ENCODE measurements at places on chromosomes 2 and 18. TPM values are rescaled to one million over a fixed set of nuclear protein-coding genes. Genes with fewer than 3 reads are reported as not detected.

The MARCHF4 gene
- polyA plus RNA-seq: 0.07 TPM

The SERPINB4 gene
- polyA plus RNA-seq: 48.3 TPM

The CCDC141 gene
- 0.84 TPM for polyA plus RNA-seq

The RAB31 gene
- 17.8 TPM for polyA plus RNA-seq

The CD8B2 gene
- polyA plus RNA-seq: 6.3 TPM

The COMMD1 gene
- polyA plus RNA-seq: 45.1 TPM

The C2orf78 gene
- 0.02 TPM for polyA plus RNA-seq

The SERTAD2 gene
- 37.6 TPM for polyA plus RNA-seq

The PLGLB2 gene
- 5.6 TPM for polyA plus RNA-seq

The IL1B gene
- polyA plus RNA-seq: 13.8 TPM

The LRPPRC gene
- polyA plus RNA-seq: 34.8 TPM

The WNT6 gene
- polyA plus RNA-seq: 0.34 TPM

The HOXD1 gene
- polyA plus RNA-seq: 0.52 TPM

The NEUROD1 gene
- 0.46 TPM for polyA plus RNA-seq

The UGT1A8 gene
- 2.6 TPM for polyA plus RNA-seq

The CAPN14 gene
- 0.62 TPM for polyA plus RNA-seq

The KLHL41 gene
- 4.7 TPM for polyA plus RNA-seq

The CNGA3 gene
- 0.05 TPM for polyA plus RNA-seq

The MTIF2 gene
- polyA plus RNA-seq: 29.2 TPM

The SDC1 gene
- polyA plus RNA-seq: 18.9 TPM

The LCT gene
- polyA plus RNA-seq: 0.09 TPM

The TNS1 gene
- 21.3 TPM for polyA plus RNA-seq

The KCNJ3 gene
- polyA plus RNA-seq: 0.21 TPM

The FOXI3 gene
- polyA plus RNA-seq: 0.14 TPM

The GPD2 gene
- 6.5 TPM for polyA plus RNA-seq

The RIT2 gene
- polyA plus RNA-seq: 0.16 TPM

The SERPINB10 gene
- 2.5 TPM for polyA plus RNA-seq

The CXCR2 gene
- 0.57 TPM for polyA plus RNA-seq

The DNAH7 gene
- 0.62 TPM for polyA plus RNA-seq

The UBE2F gene
- polyA plus RNA-seq: 77.8 TPM

The EVX2 gene
- not detected for polyA plus RNA-seq

The SLC38A11 gene
- 0.64 TPM for polyA plus RNA-seq

The ABCA12 gene
- polyA plus RNA-seq: 0.18 TPM

The ITGB1BP1 gene
- polyA plus RNA-seq: 116 TPM

The DOCK10 gene
- 16.2 TPM for polyA plus RNA-seq

The TMEFF2 gene
- 0.05 TPM for polyA plus RNA-seq

The NXPH2 gene
- polyA plus RNA-seq: 0.07 TPM

The CD8A gene
- polyA plus RNA-seq: 242 TPM

The TBC1D8 gene
- polyA plus RNA-seq: 16.5 TPM

The DNAJC5G gene
- polyA plus RNA-seq: 0.02 TPM

The IL1R2 gene
- polyA plus RNA-seq: 67.3 TPM

The CCDC85A gene
- 0.21 TPM for polyA plus RNA-seq

The METTL4 gene
- 18.9 TPM for polyA plus RNA-seq

The SPEG gene
- polyA plus RNA-seq: 19.8 TPM

The CDH2 gene
- 1.6 TPM for polyA plus RNA-seq

The CDH19 gene
- polyA plus RNA-seq: 0.68 TPM

Measured in thymus (tissue), 14 donors.